ENCODE measurements at places on chromosomes 16 and 17. TPM values are rescaled to one million over a fixed set of nuclear protein-coding genes. Genes with fewer than 3 reads are reported as not detected.

DNA sequence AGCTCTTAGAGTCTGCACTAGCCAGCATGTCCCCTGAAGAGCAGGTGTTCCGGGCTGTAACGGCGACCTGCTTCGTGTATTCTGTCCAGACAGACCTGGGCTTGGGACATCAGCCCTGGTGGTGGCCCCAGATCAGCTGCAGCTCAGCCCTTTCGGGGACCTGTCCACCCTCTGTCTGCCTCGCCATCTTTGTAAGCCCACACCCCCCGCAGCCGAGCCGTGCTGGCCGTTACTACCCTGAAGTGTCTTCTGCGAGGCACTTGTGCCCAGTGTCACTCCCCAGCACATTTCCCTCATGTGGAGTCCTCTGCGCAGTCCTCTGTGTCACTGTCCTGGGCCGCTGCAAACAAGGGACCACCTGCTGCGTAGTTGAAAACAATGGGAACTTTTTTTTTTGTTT lies 10.4 kb downstream of the CARD14 start:
- no peak for DNase-seq

- no peak for DNase-seq
Measured at GRCh38 chr17:69335058-69335457, 8.1 kb upstream of the ABCA5 start.

GRCh38 chr16:29824589-29825144 lies 4.4 kb downstream of the MVP start:
- no peak for DNase-seq

UTS2R gene
- not detected for total RNA-seq

CCDC92B gene
- total RNA-seq = 0.25 TPM

ST6GALNAC1 gene
- 4.4 TPM for total RNA-seq
